ENCODE measurements at places on chromosomes 6 and 20. TPM values are rescaled to one million over a fixed set of nuclear protein-coding genes. Genes with fewer than 3 reads are reported as not detected.

MTFR2 gene
- 24.2 TPM for total RNA-seq

MAS1 gene
- not detected for total RNA-seq

ZSCAN23 gene
- 1.1 TPM for total RNA-seq

SPEF1 gene
- total RNA-seq = not detected

LRFN2 gene
- not detected for total RNA-seq

GPSM3 gene
- total RNA-seq = 118 TPM

SLC12A5 gene
- total RNA-seq = not detected

GPR63 gene
- 1.7 TPM for total RNA-seq

CGA gene
- not detected for total RNA-seq

DNA sequence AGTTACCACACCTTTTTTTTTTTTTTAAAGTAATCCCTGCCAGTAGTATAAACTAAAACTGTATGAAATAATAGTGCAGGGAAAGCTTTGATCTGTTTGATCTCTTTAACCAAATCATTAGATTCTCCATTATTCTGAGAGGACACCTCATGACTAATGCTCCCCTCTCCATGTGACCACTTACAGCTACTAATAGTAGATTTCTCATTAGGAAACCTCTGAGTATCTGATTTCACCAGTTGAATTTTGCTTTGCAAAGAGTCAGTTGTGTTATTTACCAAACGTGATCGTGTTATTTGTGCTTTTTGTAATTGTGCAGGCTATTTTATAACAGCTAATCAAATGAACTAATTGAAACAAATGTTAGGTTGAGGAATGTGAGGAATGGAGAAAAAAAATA is 12.5 kb downstream of the CASP8AP2 start:
- H3K36me3 ChIP-seq = peaks cover 10% of the 10 kb centered on the region
- no peak overlapping the region for H3K27ac ChIP-seq
- peaks cover 24% of the 10 kb centered on the region for H3K4me1 ChIP-seq
- DNase-seq = no peak

GRCh38 chr6:80789912-80790570 is 683.6 kb downstream of the BCKDHB start:
- H3K36me3 ChIP-seq = no peaks in the 10 kb centered on the region
- DNase-seq = no peak
- no peaks in the 10 kb centered on the region for H3K4me1 ChIP-seq
- no peak overlapping the region for H3K4me3 ChIP-seq
- no peak overlapping the region for H3K27ac ChIP-seq

- no peaks in the 10 kb centered on the region for H3K4me1 ChIP-seq
- no peak overlapping the region for H3K4me3 ChIP-seq
- no peaks in the 10 kb centered on the region for H3K27me3 ChIP-seq
- no peak for DNase-seq
Measured at GRCh38 chr6:65289491-65289890, 417.5 kb downstream of the EYS start.

DNA sequence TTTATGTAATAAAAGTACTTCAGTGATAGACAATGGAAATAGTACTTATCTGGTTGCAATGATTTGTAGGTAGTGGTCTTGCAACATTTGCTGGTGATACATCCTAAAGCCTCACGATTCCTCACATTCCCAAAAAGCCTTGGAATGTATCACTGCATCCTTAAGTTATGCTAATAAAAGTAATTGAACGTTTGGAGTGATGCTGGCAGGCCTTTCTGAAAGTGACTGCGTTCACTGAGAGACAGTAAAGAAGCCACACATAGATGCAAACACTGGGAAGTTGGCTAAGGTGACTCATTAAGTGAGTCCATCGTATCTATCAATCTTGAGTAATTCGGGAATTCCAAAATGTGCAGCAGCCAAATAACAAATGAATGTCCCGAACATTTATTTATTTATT is 444.1 kb upstream of the SOX4 start:
- no peak overlapping the region for H3K27ac ChIP-seq
- peaks cover 5% of the 10 kb centered on the region for H3K36me3 ChIP-seq
- H3K4me1 ChIP-seq = no peaks in the 10 kb centered on the region
- DNase-seq = no peak
- H3K4me3 ChIP-seq = no peak overlapping the region

DNA sequence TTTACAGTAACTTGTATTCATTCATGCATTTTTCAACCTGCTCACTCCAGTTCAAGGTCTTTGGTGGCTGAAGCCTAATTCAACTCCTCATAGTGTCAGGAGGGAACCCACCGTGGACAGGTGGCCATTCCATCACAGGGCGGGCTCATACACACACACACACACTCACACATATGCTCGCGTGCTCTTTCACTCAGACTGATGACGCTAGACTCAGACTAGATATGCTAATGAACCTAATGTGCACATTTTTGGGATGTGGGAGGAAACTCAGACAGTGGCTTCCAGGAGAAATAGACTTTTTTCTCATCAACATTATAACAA is 56.7 kb downstream of the TRIM27 start:
- peak overlapping the region; percentile 79 for H3K4me3 ChIP-seq
- H3K27me3 ChIP-seq = peaks cover 5% of the 10 kb centered on the region
- peaks cover 8% of the 10 kb centered on the region for H3K36me3 ChIP-seq
- DNase-seq = peak; percentile 53
- H3K4me1 ChIP-seq = peaks cover 38% of the 10 kb centered on the region

- H3K4me3 ChIP-seq = peak overlapping the region; percentile 80
- H3K4me1 ChIP-seq = peaks cover 72% of the 10 kb centered on the region
- no peaks in the 10 kb centered on the region for H3K27me3 ChIP-seq
- H3K36me3 ChIP-seq = peaks cover 22% of the 10 kb centered on the region
- H3K27ac ChIP-seq = peak overlapping the region; percentile 89
Measured at GRCh38 chr20:58308680-58309527, 611 bp upstream of the RAB22A start.

DNA sequence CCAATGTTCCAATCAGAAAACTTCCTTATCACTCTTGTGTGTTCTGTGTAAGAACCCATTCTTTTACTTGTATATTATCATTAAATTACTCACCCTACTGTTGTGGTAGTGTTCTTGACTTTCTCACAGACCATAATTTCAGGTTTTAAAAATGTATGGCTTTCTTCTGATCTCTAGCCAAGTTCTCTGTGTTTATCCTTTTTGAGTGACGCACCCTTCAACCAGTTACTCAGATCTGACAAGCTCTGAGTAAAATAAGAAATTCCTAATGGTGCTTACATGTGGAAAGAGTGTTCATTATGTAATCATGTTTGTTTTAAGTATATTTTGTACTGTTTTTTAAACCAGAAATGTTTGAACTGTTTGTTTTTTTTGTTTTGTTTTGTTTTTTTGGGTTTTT is 11.0 kb downstream of the TBPL1 start:
- no peak for DNase-seq
- no peak overlapping the region for H3K4me3 ChIP-seq
- no peaks in the 10 kb centered on the region for H3K36me3 ChIP-seq
- peak overlapping the region; percentile 5 for H3K27ac ChIP-seq
- H3K4me1 ChIP-seq = peaks cover 62% of the 10 kb centered on the region

DNA sequence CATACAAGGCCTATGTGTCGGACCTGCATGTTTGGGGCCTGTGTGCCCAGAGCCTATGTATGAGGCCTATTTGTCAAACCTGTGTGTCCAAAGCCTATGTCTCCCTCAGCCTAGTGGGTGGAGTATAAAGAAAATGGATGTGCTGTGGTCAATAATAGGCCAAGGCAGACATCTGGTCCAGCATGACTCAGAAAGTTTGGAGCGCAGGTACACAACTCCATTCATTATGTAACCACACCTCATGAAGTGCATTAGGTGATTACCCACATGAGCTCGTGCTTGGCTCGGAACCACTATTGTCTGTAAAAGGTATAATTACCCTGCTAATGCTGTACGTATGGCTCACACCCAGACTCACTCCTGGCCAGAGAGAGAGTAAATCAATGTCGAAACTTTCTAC is 302.4 kb upstream of the POU3F2 start:
- H3K36me3 ChIP-seq = no peaks in the 10 kb centered on the region
- no peak for DNase-seq
- no peaks in the 10 kb centered on the region for H3K4me1 ChIP-seq

DNA sequence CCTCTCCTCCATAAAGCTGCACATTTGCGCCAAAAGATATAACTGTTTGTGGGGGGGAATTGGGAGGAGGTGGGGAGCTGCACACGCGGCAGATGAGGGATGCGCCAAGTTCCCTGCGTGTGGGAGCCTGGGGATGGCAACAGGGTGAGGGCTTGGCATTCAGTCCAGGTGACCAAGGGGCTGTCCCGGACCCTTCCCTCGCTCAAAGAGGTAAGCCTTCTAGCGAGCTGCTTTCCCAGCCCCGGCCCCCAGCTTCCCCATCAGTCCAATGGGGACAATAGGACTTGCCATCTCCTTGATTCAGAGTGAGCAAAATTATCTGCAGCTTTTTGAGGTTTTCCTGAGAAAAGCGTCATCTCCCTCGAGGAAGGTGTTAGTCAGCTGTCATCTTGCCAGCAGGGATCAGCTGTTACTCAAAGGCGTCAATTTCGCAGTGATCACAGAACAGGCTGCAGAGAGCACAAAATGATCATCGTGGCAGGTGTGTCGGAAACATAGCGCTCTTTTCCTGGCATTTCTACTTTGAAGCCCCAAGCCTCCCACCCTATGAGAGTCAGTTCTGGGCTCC is 21.3 kb downstream of the ZNF831 start:
- H3K27me3 ChIP-seq = no peaks in the 10 kb centered on the region
- no peak overlapping the region for H3K4me3 ChIP-seq
- H3K27ac ChIP-seq = no peak overlapping the region
- H3K36me3 ChIP-seq = peaks cover 21% of the 10 kb centered on the region

GRCh38 chr6:105886814-105887544 is 199.2 kb upstream of the PRDM1 start:
- DNase-seq = no peak
- H3K36me3 ChIP-seq = no peaks in the 10 kb centered on the region
- H3K4me1 ChIP-seq = peaks cover 14% of the 10 kb centered on the region
- peaks cover 5% of the 10 kb centered on the region for H3K27me3 ChIP-seq

DNA sequence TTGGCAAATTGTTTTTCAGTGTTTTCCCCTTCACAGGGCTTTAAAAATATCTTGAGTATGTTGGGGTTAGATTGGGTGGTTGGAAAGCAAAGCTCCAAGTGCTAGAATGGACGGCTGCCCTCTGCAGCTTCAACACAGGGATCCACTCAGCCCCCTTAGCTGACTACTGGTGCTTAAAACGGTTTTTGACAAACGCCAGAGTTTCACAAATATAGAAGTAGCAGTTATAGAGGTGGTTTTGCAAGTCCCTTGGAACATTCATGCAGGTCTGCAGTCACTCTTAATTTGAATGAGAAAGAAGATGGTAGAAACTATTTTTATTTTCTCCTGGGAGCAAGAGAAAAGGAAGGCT is 175.9 kb downstream of the ARID1B start:
- H3K4me3 ChIP-seq = no peak overlapping the region
- no peak for DNase-seq
- no peaks in the 10 kb centered on the region for H3K27me3 ChIP-seq
- peaks cover 58% of the 10 kb centered on the region for H3K4me1 ChIP-seq
- no peaks in the 10 kb centered on the region for H3K36me3 ChIP-seq

GRCh38 chr20:45037635-45038034 is 63.3 kb downstream of the KCNS1 start:
- peak overlapping the region; percentile 78 for H3K27ac ChIP-seq
- H3K4me1 ChIP-seq = peaks cover 83% of the 10 kb centered on the region
- H3K4me3 ChIP-seq = no peak overlapping the region
- no peaks in the 10 kb centered on the region for H3K27me3 ChIP-seq
- H3K36me3 ChIP-seq = peaks cover 36% of the 10 kb centered on the region

DNA sequence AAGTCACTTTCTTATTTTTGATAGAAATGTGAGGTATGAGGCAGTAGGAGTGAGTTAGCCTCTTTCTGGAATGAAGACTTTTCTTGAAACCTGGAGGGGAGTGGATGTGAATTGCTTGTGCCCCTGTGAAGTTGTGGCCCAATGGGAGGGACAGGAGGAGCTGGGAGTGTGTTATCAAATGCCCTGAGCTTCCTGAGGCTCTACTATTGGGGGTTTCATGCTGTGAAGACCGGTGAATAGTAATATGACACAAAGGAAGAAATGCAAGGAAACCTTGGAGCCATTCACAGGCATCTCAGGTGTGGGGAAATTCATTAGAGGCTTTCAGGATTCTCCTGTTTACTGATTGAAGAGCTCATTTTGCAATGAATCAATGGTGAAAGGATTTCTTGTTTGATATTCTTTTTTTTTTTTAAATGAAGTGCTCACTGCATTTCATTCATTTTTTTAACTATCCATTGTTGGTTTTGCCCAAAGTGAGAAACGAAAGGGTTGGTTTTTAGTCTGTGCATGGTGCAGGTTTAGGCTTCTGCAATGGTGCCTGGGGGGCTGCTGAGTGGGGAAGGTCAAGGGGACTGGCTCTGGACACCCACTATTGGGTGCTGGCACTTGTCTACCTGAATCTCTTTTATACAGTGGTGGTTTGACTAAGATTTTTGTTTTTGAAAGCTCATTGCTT is 8.2 kb downstream of the RNF144B start:
- no peak overlapping the region for H3K27ac ChIP-seq
- no peak overlapping the region for H3K4me3 ChIP-seq
- no peak for DNase-seq
- no peaks in the 10 kb centered on the region for H3K36me3 ChIP-seq
- peaks cover 5% of the 10 kb centered on the region for H3K4me1 ChIP-seq
- no peaks in the 10 kb centered on the region for H3K27me3 ChIP-seq

DNA sequence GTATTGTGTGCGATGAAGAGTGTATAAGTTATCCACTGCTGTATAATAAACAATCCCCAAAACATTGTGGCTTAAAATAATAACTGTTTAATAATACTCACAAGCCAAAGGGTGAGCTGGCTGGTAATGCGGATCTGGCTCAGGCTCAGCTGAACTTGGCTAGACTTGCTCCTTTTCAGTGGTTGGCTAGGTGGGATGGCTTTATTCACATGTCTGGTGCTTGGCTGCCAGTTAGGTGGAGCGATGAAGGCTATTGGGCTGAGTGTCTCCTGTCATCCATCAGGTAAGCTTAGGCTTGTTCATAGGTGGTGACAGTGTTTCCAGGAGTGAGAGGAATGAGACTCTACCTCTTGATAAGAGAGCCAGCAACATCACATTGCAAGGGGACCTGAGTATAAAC is 135.0 kb upstream of the ASCC3 start:
- no peaks in the 10 kb centered on the region for H3K36me3 ChIP-seq
- H3K27me3 ChIP-seq = no peaks in the 10 kb centered on the region
- H3K27ac ChIP-seq = no peak overlapping the region
- H3K4me1 ChIP-seq = peaks cover 11% of the 10 kb centered on the region
- H3K4me3 ChIP-seq = no peak overlapping the region

DNA sequence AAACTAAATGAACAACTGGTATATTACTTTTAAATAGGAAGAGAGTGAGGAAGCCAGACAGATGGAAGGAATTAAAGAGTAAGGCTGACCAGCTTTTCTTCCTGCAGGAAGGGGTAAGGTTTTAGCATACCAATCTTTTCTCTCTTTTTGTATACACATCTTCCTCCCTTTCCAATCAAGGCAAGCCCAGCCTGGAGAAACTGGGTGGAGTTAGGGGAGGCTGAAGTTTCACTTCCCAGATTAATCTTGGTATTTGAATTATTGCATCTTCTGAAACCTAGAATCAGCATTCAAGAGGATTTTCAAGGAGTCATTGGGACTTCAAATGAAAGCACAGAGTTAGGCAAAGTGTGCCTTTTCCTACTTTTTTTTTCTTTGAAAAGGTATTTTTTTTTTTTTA is 33.1 kb downstream of the TMEM14A start:
- H3K4me3 ChIP-seq = no peak overlapping the region
- H3K36me3 ChIP-seq = no peaks in the 10 kb centered on the region
- H3K27ac ChIP-seq = no peak overlapping the region
- H3K4me1 ChIP-seq = no peaks in the 10 kb centered on the region

GRCh38 chr6:97913721-97914120 is 630.7 kb upstream of the MMS22L start:
- H3K4me3 ChIP-seq = no peak overlapping the region
- H3K27me3 ChIP-seq = no peaks in the 10 kb centered on the region
- no peak overlapping the region for H3K27ac ChIP-seq
- no peaks in the 10 kb centered on the region for H3K4me1 ChIP-seq

GRCh38 chr6:32973144-32974015 is 5.0 kb downstream of the BRD2 start:
- H3K27me3 ChIP-seq = no peaks in the 10 kb centered on the region
- peak overlapping the region; percentile 98 for H3K4me3 ChIP-seq
- H3K27ac ChIP-seq = peak overlapping the region; percentile 99
- peak; percentile 53 for DNase-seq

Data from activated CD4-positive, alpha-beta memory T cell treated with anti-CD3 and anti-CD28 coated beads for 36 hours (primary cell).